ENCODE measurements at places on chromosomes 13 and 19. TPM values are rescaled to one million over a fixed set of nuclear protein-coding genes. Genes with fewer than 3 reads are reported as not detected.

Gene KCTD4
- not detected for total RNA-seq

Gene SELENOV
- total RNA-seq, result not detected

Gene USHBP1
- total RNA-seq, result not detected

Gene OR7E24
- total RNA-seq, result not detected

Gene FRY
- 3.5 TPM for total RNA-seq

Gene ZNF808
- total RNA-seq, result 11.6 TPM

Gene IZUMO1
- not detected for total RNA-seq

Gene MYO1F
- 0.17 TPM for total RNA-seq

Gene ZNF677
- not detected for total RNA-seq

Gene NLRP5
- 1.3 TPM for total RNA-seq

Gene ZNF66
- 2.9 TPM for total RNA-seq

Gene TUBA3C
- total RNA-seq, result not detected

Gene NCAN
- total RNA-seq, result not detected
